BJ (cell line): ENCODE measurements at places on chromosomes 13 and 19. TPM values are rescaled to one million over a fixed set of nuclear protein-coding genes. Genes with fewer than 3 reads are reported as not detected.

GRCh38 chr13:78160793-78161192, 242.2 kb upstream of the EDNRB start:
- peak; percentile 46 for DNase-seq

C19orf38 gene
- 0.20 and 0.26 TPM in 2 replicates for polyA plus RNA-seq

DNA sequence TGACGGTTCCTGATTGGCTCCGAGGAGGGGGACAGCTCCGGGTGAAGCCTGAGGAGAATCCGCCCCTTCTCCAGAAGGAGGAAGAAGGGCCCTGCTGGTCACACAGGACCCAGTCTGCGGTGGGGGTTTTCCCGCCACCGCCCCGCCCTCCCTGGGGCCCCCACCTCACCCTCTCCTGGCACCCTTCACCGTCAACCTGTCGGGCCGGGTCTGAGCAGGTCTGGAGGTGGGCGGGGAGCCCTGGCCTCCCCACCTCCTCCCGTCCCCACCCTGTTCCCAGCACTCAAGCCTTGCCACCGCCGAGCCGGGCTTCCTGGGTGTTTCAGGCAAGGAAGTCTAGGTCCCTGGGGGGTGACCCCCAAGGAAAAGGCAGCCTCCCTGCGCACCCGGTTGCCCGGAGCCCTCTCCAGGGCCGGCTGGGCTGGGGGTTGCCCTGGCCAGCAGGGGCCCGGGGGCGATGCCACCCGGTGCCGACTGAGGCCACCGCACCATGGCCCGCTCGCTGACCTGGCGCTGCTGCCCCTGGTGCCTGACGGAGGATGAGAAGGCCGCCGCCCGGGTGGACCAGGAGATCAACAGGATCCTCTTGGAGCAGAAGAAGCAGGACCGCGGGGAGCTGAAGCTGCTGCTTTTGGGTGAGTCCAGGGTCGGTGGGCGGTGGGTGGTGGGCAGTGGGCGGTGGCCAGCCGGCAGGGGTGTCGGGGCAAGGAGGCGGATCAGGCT, at the start of gene GNA15:
Gene GNA15 (plus strand): TSS at position 73 of the 723 bp plus-strand sequence. CDS start 418 bp downstream, at position 491.
- DNase-seq, result no peak

DNA sequence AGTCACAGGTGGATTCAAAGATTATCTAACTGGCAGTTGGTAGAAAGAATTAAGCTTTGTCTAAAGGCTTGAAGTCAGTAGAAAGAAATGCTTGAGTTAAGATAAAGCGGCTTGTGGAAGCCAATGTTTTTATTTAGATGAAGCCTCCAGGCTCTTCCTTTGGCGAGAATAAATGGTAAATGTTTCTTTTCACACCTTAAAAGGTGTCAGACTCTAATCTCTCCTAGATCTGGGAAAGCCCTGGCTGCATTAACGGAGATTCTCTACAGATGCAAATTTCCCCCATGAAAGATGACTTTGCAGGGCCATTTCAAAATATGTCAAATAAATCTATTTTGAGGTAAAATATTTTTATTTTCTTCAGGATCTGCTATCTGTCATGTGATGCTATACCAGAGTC, 37.8 kb upstream of the PCCA start:
- no peak for DNase-seq

GRCh38 chr13:30409886-30410704, 12.2 kb upstream of the UBE2L5 start:
- no peak for DNase-seq
